ENCODE measurements at places on chromosomes 7 and 10.

- no peak for DNase-seq
Measured at GRCh38 chr10:635088-635861, 54.2 kb downstream of the DIP2C start.

DNA sequence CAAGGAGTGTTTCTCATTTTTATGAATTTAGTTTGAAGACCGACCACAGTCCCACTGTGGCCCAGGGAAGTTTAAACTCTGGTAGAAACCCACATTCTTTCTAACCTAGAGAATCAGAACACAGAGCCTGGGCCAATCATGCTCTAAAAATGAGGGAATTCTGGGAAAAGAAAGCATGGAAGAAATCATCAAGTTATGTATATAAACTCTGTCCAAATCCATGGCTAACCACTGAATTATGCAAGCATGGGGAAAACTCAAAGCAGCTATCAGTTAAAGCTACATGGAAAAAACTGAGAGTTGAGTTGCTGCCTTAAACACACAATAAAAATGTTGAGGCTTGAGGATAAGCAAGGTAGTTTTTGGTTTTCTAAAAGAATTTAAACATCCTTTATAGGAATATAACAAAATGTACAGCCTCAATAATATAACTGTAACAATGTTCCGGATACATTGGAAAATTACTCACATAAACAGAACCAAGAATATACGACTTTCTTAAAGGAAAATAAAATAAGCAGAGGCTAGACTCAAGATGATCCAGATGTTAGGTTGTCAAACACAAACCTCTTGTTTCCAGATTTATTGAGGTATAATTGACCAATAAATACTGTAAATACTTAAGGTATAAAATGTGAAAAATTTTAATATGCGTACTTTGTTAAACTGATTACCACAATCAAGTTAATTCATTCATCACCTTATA is 311.2 kb upstream of the GNAI1 start:
- no peak for DNase-seq

- DNase-seq: no peak
Measured at GRCh38 chr7:23164846-23165245, 17.0 kb upstream of the NUP42 start.

GRCh38 chr7:31073326-31074119 is 21.4 kb downstream of the ADCYAP1R1 start:
- DNase-seq: no peak

DNA sequence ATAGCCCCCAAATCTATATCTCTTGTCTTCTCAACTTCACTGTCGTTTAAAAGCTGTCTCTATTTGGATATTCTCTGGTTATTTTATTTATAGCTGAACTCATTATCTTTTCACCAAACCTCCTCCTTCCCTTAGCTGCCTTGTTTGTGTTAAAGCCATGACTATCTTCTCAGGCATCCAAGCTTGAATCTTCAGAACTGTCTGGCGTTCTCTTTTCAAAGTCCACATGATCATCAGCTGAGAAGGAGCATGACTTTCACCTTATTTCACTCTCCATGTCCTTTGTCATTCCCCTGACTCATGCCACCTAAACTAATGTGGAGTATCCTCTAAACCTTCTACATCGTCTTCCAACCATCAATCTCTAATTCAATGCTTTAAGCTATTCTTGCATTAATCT is 5.7 kb upstream of the GLCCI1 start:
- no peak for DNase-seq

GRCh38 chr7:131610007-131610406 is 53.6 kb upstream of the PODXL start:
- no peak for DNase-seq

DNA sequence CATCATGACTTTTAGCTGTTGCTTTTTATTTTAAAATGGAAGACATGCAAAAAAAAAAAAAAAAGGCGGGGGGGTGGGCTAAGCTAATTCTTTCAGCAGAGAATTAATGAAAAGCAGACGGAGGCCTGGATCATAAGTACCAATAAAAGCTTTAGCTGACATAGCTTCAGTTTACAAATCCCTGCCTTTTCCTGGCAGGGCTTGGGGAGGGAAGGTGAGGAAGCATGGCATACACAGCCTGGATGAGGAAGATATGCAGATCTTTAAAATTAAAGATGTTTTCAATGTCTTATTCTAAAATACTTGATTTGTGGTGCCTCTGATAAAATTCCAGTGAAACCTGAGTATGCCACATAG is 57.0 kb downstream of the ICA1 start:
- DNase-seq: no peak

- DNase-seq: no peak
Measured at GRCh38 chr10:84140036-84140379, 699 bp downstream of the GHITM start.

- DNase-seq: no peak
Measured at GRCh38 chr7:156217803-156218202, 405.5 kb upstream of the SHH start.

DNA sequence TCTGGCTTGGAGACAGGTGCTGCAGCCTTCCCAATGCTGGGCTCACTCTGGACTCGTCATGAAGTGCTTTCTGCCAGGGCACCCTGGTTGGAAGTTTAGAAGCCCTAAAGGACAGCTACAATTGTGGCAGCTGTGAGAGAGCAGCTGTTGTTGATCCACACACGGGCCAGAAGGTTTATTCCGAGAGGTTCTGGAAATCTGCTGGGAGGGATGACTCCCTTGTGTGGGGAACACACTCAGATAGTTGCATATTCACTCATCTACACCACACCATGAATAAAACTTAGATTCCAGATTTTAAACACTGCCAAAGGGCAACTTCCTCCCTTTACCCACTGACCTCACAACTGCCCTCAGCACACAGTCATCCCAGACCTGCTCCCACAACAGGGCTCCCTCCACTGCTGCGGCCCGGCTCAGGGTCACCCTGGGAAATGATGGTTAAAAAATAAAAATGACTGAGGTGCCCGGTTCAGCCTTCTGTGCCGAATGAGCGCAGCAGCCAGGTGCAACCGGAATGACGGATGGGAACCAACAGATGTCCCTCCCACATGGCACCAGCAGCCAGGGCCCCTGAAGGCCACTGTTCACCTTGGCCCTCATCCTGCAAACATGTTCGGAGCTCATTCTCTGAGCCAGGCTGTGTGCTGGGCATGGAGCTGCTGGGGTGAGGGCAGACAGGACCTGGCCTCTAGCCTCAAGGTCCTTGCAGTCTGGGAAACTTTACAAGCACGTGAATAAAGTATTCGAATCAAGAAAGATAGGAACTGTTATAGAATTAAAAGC is 40.2 kb downstream of the ASB13 start:
- DNase-seq: no peak

GRCh38 chr10:75475460-75476182 is 44.2 kb downstream of the LRMDA start:
- DNase-seq: no peak

DNA sequence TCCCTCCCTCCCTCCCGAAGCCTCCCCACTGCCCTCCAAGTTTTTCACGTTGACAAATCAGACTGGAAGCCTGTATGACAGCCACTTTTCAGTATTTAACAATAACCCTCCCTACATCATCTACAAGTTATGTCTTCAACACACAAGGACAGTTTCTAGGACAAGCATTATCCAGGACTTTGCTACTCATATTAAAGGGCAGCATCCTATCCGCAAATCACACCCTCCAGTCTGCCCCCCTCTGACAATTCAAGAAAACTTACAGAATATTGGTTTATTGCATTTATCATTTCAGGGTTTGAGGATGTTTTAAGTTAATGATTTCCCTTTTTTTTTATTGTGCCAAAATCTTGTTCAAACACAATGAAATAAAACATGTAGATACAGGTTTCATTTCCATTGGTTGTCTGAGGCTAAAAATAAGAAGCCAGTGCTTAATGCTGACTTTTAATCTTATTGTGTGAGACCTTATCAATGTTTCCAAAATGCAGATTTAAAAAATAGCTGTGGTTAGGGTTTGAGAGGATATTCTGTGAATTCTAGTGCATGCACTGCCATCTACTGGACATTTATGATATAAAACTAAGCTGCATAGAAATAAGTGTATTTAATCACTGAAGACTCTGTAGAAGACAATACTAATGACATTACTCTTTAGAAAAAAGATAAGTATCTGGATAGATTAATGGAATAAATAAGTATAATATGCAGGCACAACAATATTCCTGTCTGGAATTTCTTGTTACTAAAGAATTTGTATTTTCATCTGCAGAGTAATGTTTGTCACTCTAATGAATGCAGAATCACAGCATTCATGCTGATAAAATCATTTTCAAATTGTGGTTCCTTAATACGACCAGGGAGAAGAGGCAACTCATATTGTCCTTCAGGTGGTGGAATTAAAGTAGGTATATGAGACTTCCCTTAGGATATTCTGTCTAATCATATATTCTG is 64.1 kb downstream of the CAV1 start:
- DNase-seq: peak; percentile 10

DNA sequence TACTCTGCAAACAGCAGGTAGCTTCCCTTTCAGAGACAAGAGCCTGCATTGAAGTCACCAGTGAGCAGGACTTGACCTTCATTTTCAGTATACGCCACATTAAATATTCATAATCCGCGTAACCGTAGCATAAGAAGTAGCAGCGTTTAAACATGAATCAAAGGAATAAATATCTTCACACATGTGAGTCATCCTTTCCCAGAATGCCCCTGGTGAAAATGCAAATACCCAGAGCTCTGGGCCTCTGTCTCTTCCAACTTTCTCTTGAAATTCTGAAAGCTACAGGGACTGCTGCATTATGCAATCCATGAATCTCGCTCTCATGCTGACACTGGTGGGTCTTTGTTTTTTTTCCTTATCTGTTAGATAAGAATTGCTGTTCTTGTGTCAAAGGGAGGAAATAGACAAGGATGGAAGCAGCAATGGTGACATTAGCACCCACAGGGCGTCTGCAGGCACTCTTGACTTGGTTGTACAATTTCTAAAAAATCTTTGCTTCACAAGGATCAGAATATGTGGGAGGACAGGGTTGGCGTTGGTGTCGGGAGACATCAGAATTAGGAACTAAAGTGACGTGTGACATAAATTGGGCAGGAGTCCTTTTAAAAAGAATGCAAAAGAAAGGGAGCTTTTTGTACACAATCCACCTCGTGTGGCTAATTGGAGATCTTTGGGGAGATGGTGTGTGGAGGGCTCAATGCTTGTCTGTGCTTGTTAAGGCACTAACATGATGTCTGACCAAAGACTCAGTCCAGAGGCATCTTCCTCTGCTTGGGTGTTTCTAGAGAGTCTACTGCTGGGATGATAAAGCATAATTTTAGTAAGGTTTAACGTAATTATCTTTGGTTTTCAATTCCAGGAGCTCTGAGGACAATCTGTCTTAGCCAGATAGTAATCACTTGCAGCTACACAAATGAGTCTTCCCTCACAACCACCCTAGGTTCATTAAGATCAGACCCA is 390.3 kb downstream of the KCNMA1 start:
- DNase-seq: no peak

DNA sequence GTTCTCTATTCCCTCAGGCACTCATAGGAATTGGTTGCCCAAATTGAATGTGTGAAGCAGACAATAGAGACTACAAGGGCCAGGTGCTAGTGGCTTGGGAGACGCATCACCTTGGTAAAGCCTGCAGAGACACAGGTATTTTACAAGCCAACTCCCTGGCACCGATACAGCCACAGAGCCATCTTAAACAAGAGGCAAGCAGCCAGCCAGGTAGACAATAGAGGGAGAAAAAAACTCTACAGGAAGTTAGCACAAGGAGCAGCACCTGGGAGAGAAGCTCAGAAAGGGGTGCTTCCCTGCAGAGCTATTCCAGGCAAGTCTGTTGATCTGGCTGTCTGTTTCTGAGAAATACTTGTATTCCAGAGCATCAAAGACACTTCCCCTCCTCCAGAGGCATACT is 43.0 kb upstream of the CDK1 start:
- no peak for DNase-seq

DNA sequence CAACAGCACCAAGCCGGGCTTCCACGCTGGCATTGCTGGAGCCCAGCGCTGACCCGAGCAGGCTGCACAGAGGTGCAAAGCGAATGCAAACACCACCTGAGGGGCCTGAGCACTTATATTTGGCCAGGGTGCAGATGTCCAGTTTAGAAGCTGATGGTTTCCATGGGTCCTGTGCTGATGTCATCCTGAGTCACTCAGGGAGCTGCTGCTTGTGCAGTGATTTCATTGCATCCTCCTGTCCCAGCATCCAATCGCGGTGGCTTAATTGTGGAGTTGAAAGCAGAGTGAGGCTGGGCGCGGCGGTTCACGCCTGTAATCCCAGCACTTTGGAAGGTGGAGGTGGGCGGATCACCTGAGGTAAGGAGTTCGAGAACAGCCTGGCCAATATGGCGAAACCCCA is 410.2 kb upstream of the KLF6 start:
- DNase-seq: no peak

DNA sequence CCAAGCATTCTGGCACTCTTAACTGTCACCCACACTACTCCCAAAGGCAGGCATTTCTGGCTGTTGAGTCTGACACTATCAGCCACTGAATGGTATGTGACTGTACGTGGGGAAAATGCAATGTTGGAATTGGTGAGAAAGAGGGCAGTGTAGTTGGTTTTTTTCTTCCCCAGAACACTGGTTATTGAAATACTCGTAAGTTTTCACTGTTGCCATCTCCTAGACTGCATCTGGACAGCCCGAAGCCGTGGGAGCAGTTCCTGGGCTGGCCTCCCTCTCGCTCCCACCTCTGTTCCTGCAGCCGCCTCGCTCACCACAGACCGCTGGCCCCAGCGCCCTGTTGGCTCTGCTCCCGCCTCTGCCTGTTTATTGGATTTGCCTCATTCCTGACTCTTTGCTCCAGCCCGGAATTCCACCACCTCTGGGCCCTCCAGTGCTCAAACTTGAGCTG is 5.7 kb downstream of the PLCE1 start:
- no peak for DNase-seq

DNA sequence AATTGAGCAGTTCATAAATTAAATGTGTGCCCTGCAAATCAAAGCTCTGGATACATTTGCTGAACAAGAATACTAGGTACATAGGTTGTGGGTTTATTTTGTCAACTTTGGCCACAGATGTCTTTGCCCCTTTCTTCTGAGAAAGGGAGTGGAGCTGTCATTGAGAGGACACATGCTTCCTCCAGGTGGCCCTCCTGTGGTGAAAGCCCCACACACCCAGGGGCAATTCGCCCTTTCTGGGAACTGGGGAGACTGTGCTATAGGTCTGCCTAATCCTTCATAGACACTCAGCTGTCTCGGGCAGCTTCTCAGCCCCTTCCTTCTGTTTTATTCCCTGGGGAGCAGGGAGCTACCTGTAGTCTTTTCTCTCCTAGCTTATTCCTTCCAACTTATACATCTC is 605.7 kb upstream of the DPP6 start:
- DNase-seq: no peak

DNA sequence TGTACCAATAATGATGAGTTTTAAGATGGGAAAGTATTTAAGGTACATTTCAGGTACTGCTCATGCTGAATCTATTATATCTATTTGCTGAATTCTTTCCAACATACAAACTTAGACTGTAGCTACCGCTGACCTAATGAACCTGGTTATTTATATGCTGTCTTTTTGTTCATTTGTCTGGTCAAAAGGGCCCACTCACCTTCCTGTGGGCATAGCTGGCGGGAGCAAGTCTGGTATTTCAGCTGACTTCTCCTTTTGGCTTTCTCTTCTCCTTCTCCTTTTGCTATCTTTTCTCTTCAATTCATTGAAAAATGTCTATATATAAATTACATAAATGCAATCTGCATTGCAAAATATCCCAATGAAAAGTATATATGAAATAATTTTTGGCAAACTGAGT is 9.5 kb downstream of the PLXDC2 start:
- no peak for DNase-seq
